ENCODE measurements at places on chromosomes 2 and 18. TPM values are rescaled to one million over a fixed set of nuclear protein-coding genes. Genes with fewer than 3 reads are reported as not detected.

The FBXO48 gene
- 0.20 TPM for total RNA-seq

The CHRND gene
- not detected for total RNA-seq

The RTP5 gene
- not detected for total RNA-seq

The ASB18 gene
- not detected for total RNA-seq

The PSMA8 gene
- total RNA-seq: not detected

The EFHD1 gene
- total RNA-seq: not detected

The BOD1L2 gene
- not detected for total RNA-seq

The GPBAR1 gene
- 0.07 TPM for total RNA-seq

The CPLX4 gene
- not detected for total RNA-seq

The ATP8B1 gene
- 108 TPM for total RNA-seq

The CNGA3 gene
- not detected for total RNA-seq

The MYCN gene
- 3.1 TPM for total RNA-seq

The ARHGEF33 gene
- total RNA-seq: 0.11 TPM

The SLC19A3 gene
- 0.07 TPM for total RNA-seq

The CCDC121 gene
- 1.7 TPM for total RNA-seq

The KCNG2 gene
- not detected for total RNA-seq

The LHCGR gene
- total RNA-seq: not detected

The SCG2 gene
- total RNA-seq: not detected

The HRH4 gene
- total RNA-seq: not detected

The SH3RF3 gene
- total RNA-seq: 7.4 TPM

The BAZ2B gene
- total RNA-seq: 81.9 TPM

The CFAP221 gene
- 1.1 TPM for total RNA-seq

The PKDCC gene
- total RNA-seq: 2.2 TPM

The SLC1A4 gene
- 8.7 TPM for total RNA-seq

The SERPINB4 gene
- total RNA-seq: not detected

The ANKRD30BL gene
- not detected for total RNA-seq

The TBR1 gene
- 0.04 TPM for total RNA-seq

The TRABD2A gene
- 0.59 TPM for total RNA-seq

The C1GALT1C1L gene
- total RNA-seq: 0.20 TPM

The INPP5D gene
- total RNA-seq: 27.2 TPM

The C2orf81 gene
- total RNA-seq: 0.28 TPM

The TM4SF20 gene
- not detected for total RNA-seq

The TDRD15 gene
- total RNA-seq: not detected

The TEKT4 gene
- not detected for total RNA-seq

The CROCC2 gene
- not detected for total RNA-seq

The TUBB8B gene
- not detected for total RNA-seq

The CCDC74A gene
- 3.8 TPM for total RNA-seq

The RAB17 gene
- total RNA-seq: 1.6 TPM

The SERPINB3 gene
- total RNA-seq: not detected

The MC4R gene
- not detected for total RNA-seq

The ASIC4 gene
- not detected for total RNA-seq

The GAD1 gene
- total RNA-seq: 0.13 TPM

The GKN2 gene
- total RNA-seq: not detected

The POTEI gene
- total RNA-seq: 0.07 TPM

The CD207 gene
- total RNA-seq: not detected

The NEUROD1 gene
- total RNA-seq: not detected

The SLC39A10 gene
- total RNA-seq: 39.3 TPM

The MC2R gene
- not detected for total RNA-seq

The IL1RL2 gene
- total RNA-seq: 0.20 TPM

The CENPA gene
- total RNA-seq: 28.3 TPM

The CCDC68 gene
- total RNA-seq: 1.1 TPM

The PRKAG3 gene
- total RNA-seq: not detected

The TUBA4B gene
- total RNA-seq: not detected

The GAREM1 gene
- total RNA-seq: 0.40 TPM

The FBXO36 gene
- total RNA-seq: 2.0 TPM

The EN1 gene
- not detected for total RNA-seq

All from pulmonary artery endothelial cell (primary cell).